ENCODE measurements at places on chromosomes 7 and 10. TPM values are rescaled to one million over a fixed set of nuclear protein-coding genes. Genes with fewer than 3 reads are reported as not detected.

OR2A1 gene
- not detected for total RNA-seq

PTF1A gene
- not detected for total RNA-seq

PDE6C gene
- total RNA-seq: not detected

LDB3 gene
- 0.13 TPM for total RNA-seq

DMTF1 gene
- 53.2 TPM for total RNA-seq

PON3 gene
- total RNA-seq: 0.50 TPM

PPP1R9A gene
- 1.7 TPM for total RNA-seq

NODAL gene
- 0.51 TPM for total RNA-seq

CUBN gene
- 0.67 TPM for total RNA-seq

CYCS gene
- 34.3 TPM for total RNA-seq

OR6V1 gene
- not detected for total RNA-seq

TACR2 gene
- total RNA-seq: 0.37 TPM

Data from mammary epithelial cell (primary cell).